ENCODE measurements at places on chromosomes 2 and 18.
A peak's percentile ranks its signal among the peaks of the same experiment; 100 is the strongest.

DNA sequence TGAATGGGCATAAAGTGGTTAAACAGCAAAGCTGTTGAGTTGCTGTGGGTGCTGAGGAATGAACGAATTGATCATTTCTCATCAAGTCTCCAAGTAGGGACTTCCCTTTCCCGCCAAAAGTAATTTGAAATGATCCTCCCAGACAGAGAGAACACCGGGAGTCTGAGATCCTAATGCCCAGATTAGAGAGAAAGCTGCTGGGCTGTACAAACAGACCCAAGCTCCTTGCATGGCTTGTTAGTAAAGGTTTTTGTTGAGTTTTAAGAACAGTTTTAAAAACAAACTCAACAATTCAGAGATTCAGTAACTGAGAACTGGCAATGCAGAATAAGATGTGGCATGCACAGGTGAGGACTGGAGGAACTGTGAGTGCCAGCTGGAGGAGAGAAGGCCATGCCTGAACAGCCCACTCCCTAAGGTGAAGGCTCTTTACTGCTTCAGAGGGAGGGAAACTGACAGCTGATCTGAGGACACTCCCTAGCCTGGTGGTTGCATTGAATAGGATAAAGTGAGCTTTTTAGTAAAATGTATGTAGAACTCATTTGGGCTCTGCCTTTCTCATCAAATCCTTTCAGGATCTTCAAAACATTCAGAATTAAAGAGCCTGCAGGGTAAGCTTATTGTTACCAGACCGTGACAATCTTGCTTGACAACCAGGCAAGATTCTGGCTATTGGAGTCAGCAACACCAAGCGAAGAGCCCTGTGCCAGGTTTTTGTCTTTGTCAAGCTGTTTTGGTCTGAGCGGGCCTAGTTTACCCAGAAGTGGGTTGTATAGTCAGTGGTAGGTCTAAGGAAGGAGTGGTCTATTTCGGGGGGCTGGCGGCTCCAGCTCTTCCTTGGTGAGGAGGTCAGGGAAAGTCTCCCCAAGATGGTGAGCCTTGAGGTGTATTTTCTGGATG is 63.2 kb upstream of the IGFBP5 start:
- no peak for DNase-seq

DNA sequence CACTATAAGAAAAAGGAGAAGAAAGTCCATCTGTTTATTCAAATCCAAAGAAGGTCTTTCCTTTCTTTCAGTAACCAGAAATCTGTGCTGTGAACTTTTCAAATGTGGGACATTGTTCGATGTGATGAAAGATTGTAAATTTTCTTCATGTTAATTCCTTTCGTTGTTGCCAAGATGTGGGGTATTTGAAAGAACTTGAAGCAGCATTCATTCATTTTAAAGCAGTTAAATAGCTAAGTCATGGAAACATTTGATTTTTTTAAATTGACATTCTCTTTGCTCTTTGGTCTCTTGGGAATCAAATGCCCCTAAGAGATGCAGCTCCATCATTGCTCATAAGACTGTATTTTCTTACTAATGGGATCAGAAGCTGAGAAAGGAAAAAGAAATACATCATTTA is 93.7 kb upstream of the EHBP1 start:
- no peak for DNase-seq

DNA sequence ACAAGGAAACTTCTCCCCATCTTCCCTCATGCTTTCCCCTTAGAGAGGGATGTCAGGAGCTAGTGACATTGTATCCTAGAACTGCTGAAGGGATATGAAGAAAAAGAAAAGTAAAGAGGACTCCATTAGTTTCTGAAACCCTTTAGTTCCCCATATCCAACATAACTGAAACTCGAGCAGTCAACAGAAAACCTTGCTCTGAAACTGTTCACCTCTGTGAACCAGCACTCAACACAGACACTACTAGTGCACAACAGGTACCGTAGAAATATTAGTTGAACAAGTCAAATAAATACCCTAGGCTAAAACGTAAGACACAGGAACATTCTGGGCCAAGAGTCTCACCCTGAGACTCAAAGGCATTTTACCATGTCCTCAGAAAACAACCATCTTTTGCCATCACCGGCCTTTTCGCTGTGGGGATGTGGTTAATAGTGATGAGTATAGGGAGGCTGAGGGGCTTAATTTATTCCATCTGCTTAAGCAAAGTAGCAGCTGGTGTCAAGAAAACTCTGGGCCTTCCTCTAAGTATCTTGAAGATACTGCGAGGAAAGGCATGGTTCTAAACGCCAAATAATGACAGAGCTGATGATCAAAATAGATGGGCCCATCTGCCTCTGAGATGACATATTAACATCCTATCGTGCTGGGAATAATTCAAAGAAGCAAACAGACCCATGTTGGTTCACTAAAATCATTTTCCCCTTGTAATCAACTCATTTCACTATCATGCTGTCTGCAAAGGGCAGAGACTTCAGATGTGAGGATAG is 156.8 kb downstream of the STK39 start:
- no peak for DNase-seq

DNA sequence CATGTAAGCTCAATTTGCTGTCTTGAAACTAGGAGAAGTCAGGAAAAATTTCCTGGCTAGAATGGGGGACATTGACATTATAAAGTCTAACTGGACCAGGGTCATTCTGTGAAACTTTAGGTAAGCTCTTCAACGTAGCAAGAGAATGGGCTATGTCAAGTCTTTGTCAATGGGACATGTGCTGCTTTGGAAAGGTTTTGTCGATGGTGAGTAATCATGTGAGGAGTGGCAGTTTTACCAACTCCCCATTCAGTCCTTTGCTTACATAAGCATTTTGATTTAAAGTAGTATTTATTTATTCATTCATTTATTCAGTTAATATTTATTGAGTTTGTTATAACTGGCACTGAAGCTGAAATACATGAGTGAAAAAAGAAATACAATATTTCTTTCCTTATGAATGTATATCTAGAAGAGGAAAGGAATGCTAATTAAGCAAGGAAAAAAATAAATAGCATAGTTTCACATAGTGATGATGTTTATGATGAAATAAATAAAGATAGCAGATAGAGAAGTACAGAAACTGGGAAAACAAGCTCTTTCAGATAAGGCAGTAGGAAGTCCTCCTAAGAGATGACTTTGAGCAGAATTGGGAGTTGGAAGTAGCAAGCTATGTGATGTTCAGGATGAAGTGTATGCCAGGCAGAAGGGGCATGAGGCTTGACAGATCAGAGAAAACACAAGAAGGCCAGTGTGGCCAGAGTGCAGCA is 25.4 kb upstream of the RAB27B start:
- DNase-seq, result no peak

GRCh38 chr2:134583462-134583861 is 135.3 kb downstream of the TMEM163 start:
- no peak for DNase-seq

DNA sequence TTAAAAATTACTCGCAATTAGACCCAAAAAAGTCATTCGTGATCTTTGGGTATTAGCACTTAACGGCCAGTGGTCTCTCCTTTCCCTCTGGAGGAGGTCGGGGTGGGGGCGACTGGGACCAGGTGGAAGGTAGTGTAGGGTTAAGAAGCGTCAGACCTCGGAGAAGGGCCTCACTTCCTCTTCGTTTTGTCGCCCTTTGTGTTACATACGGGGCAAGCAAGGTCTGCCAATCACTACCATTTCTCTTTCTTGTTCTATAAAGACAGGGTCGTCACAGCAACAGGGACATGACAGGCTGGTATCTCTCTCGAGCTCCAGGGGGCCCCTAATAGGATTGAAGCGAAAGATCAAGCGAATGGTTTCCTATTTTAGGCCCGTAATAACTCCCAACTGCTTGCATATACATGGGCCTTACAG is 136.6 kb downstream of the INSIG2 start:
- DNase-seq, result no peak

DNA sequence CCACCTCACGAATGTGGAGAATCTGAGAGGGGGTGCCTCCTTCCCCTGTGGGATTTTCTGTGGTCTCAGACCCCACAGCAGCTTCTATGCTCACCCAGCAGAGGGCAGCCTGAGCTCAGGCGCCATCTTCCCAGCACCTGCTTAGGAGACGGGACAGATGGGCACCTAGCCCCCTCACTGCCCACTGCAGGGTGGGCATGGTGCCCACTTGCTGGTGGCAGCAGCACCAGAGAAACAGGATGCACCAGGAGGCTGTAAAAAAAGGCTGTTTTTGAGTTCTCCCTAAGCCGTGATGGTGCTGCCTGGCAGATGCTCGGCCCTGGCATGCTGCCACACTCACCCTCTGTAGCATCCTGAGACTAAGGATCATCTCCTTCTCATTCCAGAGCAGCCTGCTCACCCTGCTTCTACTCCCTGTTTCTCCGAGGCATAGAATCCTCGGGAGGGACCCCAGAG is 19.1 kb upstream of the SLC20A1 start:
- peak; percentile 38 for DNase-seq

DNA sequence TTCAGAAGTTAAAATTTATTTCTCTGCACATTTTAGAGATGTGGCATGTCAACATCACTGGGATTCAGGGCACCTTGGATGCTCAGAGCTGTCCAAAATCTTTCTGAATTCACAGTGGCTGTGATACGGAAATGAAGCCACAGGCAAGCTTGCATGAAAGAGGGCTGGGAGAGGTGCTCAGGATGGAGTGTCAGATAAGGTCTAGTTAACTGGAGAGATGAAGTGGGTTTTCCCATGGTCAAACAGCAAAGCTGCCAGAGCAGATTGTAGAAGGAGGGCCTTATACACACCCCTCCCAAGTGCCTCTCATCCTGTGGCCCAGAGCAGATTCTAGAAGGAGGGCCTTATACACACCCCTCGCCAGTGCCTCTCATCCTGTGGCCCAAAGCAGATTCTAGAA is 286.8 kb upstream of the PXDN start:
- DNase-seq, result no peak

DNA sequence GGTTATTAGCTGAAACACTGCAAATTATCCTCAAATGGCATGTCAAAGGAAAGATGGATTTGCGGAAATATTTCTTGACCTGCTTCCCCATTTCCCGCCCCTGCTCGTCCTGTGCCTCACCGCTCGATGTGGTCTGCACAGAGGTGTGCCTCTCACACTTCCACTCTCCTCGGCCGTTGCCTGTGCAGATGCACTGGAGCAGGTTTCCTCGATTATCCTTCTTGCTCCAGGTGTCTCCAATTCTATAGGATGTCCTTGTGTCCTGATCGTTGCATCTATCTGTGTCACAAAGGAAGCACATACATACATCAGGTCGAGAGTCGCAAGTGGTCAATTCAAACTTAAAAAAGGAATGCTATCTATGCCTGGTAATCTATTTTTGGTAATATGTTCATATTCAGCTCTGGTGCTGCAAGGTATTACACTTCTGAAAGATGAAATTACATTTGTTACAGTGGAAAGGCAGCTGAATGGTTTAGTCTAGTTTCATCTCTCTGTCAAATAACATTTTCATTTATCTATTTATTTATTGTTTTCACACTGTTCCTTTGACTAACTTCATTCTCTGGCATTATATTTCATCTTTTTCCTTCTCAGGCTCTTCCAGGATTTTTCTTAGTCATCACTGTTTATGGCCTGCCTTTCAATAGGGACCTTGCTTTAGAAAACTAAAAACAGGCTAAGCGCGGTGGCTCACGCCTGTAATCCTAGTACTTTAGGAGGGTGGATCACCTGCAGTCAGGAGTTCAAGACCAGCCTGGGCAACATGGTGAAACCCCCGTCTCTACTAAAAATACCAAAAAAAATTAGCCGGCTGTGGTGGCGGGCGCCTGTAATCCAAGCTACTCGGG is 7.6 kb downstream of the FN1 start:
- DNase-seq, result no peak

DNA sequence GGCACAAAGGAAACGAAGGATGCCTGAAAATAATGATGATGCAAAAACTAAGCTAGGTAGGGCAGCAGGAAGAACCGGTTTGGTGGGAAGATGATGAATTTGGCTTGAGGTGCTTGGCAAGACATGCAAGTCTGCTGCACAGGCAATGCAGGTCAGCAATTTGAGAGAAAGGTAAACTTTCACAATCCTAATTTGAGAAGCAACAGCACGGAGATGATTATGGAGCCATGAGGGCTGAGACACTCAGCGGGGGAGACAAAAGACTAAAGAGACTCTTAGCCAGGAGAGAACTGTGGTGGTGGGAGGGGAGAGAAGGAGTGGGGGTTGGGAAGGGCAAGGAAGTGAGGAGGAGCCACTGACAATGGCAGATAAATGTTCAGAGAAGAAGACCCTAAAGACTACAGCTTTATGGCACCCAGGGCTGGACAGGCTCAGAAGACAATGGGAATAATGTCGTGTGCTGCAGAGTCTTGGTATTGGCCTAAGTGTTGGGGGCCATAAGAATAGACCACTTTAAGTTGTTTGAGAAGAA is 19.4 kb upstream of the RNF149 start:
- DNase-seq, result no peak

DNA sequence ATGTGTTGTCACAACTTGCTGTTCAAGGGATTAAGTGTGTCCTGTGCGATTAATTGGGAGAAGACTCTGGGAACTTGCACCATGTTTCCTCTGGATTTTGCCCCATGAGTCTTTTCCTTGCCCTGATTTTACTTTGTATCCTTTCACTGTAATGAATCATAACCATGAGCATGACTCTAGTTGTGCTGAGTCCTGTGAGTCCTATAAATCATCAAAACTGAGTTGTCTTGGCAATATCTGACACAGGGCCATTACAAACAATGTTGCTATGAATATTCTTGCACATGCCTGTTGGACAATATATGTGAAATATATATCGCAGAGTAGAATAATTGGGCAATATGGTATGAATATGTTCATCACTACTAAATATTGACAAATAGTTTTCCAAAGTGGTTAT is 56.5 kb upstream of the COL5A2 start:
- DNase-seq, result no peak

- DNase-seq, result no peak
Observed at GRCh38 chr2:60262178-60262577, 291.3 kb downstream of the BCL11A start.

DNA sequence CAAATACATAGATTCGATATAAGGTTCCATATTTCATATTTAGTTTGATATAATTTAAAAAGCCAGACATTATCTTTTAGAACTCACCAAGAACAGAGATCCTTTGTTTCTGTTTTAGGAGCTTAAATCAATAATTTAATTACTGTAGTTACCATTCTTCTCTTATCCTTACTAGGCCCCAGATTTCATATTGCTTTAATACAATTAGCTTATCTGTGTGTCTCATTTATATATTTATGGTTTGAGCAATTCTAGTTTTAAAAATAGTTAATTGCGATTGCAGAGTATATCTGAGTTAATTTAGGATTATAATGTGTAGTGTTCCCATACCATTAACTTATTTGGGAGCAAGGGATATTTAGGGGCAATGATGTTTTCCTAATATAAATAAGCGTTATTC is 558.8 kb upstream of the ZNF804A start:
- no peak for DNase-seq

- DNase-seq, result no peak
Observed at GRCh38 chr2:178877874-178878273, 70.7 kb upstream of the TTN start.

- DNase-seq, result no peak
Observed at GRCh38 chr2:150695451-150696135, 208.1 kb upstream of the RND3 start.

DNA sequence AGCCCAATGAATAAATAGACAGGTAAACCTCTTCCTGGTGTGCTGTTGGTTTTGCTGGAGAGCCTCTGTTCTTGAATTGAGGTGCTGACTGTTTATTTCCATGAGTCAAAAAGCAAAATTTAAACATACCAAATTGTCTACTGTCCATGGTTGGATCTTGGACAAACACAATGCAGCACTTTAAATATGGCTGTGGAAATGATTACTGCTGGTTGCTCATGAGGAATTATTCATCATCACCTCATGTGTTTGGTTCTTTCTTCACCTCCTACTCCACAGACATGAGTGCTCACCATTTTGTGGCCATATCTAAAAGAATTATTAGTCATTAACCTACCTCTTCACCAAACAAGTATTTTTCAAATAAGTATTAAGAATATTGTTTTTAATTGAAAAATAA is 85.3 kb upstream of the GALNT5 start:
- DNase-seq, result no peak
